ENCODE measurements at places on chromosomes 5 and 9.

- DNase-seq: no peak
Observed at GRCh38 chr5:23684103-23684502, 176.7 kb downstream of the PRDM9 start.

GRCh38 chr5:66796305-66797292 is 200.4 kb downstream of the MAST4 start:
- no peak for DNase-seq

DNA sequence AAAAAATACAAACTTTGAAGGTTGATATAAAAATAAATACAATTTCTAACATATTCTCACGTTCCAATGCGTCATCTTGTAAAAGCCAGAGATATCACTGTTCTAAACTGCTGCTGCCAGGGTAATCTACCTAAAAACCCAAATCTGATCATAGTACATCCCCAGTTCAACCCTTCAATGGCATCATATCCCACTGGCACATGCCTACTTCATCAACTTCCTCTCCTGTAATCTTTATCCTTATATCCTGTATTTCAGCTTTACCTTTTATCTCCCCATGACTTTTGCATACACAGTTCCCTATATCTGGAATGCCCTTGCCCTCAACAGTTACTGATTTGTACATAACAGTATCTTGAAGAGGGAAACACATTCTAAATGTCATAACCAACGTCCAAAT is 7.5 kb downstream of the DENND1A start:
- DNase-seq: no peak

GRCh38 chr5:78602400-78602799 is 46.2 kb downstream of the LHFPL2 start:
- DNase-seq: no peak

GRCh38 chr5:64796301-64796700 is 27.6 kb downstream of the CWC27 start:
- DNase-seq: no peak

GRCh38 chr9:69207503-69207902 is 33.4 kb downstream of the TJP2 start:
- DNase-seq: no peak

- no peak for DNase-seq
Observed at GRCh38 chr9:93308158-93308602, 124.2 kb downstream of the WNK2 start.

DNA sequence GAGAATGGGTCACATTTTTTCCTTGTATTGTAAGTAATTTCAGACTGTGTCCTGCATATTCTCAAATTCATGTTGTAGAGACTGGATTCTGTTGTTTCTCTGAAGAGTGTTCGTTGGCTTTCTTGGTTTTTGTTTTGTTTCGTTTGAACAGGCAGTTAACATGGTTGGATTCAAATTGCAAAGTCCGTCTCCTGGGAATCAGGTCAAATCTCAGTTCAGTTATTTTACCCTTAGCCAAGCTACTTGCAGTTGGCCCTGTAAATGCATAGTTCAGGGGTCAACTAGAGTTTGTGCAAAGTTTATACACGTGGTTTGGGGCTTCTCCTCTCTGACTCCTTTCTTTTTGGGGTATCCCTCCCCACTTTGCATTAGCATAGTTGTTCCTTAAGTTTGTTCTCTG is 21.7 kb upstream of the FBXW11 start:
- no peak for DNase-seq

- no peak for DNase-seq
Observed at GRCh38 chr5:101991486-101991885, 304.6 kb downstream of the SLCO4C1 start.

DNA sequence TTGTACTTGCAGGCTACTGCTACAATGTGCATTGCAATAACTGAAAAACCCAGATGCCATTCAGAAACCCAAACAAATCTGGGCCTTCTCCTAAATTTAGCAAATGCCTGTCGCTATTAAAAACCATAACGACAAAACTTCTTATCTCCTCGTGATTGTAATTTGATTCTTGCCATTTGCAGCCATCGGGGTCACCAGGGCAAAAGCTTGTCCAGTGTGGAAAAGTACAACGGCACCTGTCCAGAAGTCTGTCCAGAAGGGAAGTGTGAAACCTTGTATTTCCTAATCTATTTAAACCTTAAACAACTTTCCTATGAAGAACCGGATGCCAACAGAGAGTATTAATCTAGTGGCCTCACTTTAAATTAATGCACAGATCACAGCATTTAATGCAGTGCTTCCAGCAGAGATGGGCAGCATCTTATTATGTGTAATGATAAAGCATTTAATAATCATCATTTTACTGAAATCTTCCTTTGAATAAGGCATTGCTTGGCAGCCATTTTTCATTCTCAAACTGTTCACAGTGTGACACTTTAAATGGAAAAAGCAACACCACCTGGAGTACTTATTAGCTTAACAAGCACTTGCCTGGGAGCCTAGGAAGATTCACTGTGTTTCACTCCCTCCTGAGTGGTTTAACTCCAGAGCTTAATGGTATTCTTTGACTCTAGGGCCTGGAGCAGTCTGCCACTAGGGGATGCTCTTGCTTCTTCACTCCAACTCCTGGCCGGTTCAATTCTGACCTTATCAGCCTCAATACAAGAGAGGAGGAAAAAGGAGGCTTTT is 4.9 kb upstream of the C7 start:
- DNase-seq: peak; percentile 59

DNA sequence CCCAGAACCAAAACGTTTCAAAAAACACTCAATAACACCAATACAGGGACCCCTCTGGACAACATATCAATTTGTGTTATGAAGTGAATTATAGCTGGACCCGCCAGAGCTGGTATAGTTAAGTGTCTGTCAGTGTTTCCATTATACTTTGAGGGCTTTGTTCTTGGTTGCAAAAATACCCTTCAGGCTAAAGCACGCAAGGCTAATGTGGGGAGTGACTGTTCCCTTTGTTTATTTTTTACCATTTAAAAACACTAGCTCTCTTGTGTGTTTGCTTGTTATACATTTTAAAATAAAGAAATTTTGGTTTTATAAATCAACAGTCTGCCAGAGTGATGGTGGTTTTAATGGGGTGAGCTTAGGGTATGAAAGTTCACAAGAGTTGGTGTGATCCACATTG is 859.5 kb downstream of the PTPRD start:
- DNase-seq: peak; percentile 49

DNA sequence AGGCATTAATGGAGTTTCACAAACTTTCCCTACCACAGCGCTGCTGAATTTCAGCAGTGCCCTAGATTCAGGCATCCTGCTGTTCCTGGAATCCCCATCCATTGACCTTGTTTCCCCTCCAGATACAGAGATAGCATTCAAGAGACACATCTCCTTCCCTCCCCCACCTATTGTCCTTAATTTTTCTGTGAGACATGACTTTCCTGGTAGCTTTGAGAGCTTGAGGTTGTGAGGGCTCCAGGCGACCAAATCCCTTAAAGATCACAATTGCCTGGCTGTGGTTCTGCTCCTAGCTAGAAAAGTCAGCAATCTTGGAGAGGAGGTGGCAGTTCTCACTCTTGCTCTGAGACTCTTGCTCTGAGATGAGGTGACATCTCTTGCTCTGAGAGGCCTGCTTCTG is 48.0 kb downstream of the PRR16 start:
- no peak for DNase-seq

GRCh38 chr9:100317706-100318105 is 35.0 kb downstream of the TEX10 start:
- DNase-seq: no peak

DNA sequence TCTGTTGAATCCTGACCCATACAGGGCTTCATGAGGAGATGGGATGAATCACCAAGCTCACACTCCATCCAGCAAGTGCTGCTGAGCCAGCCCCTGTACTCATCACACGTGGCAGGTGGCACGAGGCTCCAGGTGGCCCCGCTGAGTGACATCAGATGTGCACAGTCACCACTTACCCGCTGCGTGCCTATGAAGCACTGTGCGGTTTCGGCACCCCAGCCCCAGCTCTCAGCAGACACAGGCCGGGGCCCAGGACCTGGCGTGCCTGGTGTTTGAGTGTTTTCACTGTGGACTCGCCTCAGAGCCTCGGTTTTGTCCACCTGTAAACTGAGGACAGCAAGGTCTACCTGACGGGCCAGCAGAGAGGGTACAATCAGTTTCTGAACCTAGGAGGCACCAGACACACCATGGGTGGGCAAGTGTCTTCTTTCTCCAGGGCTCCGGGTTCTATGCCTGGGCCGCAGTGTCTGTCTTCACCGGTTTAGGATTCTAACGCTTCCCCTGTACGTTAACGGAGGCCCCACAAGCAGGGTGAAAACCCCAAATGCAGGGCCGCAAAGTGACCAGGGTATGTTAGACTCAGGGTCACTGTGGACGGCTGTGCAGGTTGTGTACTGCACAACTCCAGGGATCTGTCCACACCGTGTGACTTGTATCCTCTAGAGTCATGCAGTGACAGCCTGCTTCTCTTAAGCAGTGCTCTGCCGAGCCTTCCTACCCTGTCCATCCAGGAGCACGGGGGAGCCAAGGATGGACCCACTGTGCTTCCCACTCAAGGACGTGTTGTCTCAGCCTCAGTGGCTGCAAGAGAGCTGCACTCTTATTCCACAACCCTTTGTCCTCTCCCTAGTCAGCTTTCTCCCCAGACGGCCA is 44.3 kb upstream of the COL5A1 start:
- DNase-seq: no peak

DNA sequence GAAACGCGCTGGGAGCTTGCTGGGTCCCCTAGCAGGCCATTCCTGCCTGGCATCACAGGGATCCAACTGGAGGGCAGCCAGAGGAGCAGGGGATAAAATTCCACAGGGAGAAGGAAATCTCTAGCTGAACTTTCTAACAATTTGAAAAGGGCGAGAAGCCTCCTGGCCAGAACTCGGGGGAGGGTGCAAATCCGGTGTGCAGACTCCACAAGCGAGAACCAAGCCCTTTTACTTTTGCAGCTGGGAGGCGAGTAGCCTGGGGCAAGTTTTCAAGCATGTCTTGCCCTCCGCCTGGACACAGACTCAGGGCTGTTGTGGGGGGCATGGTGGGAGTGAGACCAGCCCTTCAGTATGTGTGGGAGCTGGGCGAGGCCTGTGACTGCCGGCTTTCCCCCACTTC is 14.3 kb upstream of the POU5F2 start:
- no peak for DNase-seq

GRCh38 chr5:160474084-160474483 is 52.4 kb downstream of the PTTG1 start:
- no peak for DNase-seq

GRCh38 chr5:140186267-140186671 is 11.3 kb downstream of the CYSTM1 start:
- DNase-seq: no peak

- DNase-seq: no peak
Observed at GRCh38 chr9:36210722-36211121, 20.0 kb downstream of the CLTA start.

DNA sequence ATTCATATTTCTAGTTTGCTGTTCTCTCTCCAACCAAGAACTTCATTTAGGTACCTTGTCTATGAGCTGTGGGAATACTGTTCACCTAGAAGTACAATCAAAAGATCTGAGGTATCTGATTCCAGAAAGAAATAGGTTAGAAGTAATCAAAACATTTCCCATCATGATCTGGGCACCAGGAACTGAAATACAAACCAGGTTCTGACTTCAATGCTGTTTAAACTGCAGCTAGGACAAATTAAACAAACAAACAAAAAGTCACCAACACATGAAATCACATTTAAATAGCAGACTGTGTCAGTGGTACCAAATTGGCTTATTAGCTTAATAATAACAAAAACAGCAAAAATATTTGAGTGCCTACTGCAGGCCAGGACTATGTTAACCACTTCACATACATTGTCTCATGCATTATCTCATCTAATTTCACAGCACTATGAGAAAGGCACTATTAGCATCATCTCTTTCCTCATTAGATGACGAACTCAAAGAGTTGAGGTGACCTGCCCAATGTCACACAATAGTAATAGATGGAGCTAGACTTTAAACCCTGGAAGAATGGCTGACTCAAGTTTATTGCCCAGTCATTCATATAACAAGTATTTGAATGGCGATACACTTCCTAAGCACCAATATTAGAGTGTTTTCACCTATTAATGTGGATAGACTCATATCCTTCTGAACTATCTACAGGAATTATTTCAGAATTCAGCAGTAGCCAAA is 14.5 kb downstream of the PLPP1 start:
- no peak for DNase-seq

- DNase-seq: no peak
Observed at GRCh38 chr9:34521406-34522045, 1.3 kb downstream of the ENHO start.

- no peak for DNase-seq
Observed at GRCh38 chr5:143245929-143246561, 157.4 kb downstream of the NR3C1 start.

- DNase-seq: no peak
Observed at GRCh38 chr5:40071870-40072269, 607.8 kb upstream of the PTGER4 start.

- DNase-seq: no peak
Observed at GRCh38 chr5:36723912-36724311, 117.5 kb downstream of the SLC1A3 start.

- DNase-seq: no peak
Observed at GRCh38 chr5:167557359-167557758, 734.1 kb upstream of the WWC1 start.

GRCh38 chr9:127853312-127854183 is 910 bp downstream of the ENG start:
- no peak for DNase-seq

DNA sequence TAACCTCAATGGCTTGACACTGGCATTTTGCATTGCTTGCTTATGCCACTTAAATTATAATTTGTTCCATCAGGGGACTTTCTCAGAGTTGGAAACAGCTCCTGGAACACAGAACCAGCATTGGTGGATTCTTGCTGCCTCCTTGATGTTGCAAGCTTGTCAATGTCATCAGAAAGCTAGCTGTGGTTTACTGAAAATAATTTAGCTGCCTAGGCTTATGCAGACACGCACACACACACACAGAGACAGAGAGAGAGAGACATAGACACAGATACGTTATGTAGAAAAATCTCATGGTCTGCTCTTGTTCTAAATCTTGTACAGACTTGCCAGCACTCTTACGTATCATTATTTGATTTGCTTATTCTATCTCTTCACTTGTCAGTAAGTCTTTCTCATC is 78.0 kb downstream of the HMHB1 start:
- no peak for DNase-seq

- no peak for DNase-seq
Observed at GRCh38 chr9:117734523-117735314, 30.5 kb downstream of the TLR4 start.
